ENCODE measurements at places on chromosomes 2 and 18. TPM values are rescaled to one million over a fixed set of nuclear protein-coding genes. Genes with fewer than 3 reads are reported as not detected.

NTSR2 gene
- total RNA-seq: not detected

STPG4 gene
- total RNA-seq: 0.14 TPM

LYPD1 gene
- 0.04 TPM for total RNA-seq

RBM45 gene
- 11.6 TPM for total RNA-seq

CRACDL gene
- not detected for total RNA-seq

- no peak for DNase-seq
Observed at GRCh38 chr2:163630836-163631235, 105.0 kb downstream of the FIGN start.

- no peak for DNase-seq
Observed at GRCh38 chr18:31666055-31666454, 18.3 kb downstream of the B4GALT6 start.

GRCh38 chr2:216001216-216002100, 11.9 kb downstream of the MREG start:
- no peak for DNase-seq

DNA sequence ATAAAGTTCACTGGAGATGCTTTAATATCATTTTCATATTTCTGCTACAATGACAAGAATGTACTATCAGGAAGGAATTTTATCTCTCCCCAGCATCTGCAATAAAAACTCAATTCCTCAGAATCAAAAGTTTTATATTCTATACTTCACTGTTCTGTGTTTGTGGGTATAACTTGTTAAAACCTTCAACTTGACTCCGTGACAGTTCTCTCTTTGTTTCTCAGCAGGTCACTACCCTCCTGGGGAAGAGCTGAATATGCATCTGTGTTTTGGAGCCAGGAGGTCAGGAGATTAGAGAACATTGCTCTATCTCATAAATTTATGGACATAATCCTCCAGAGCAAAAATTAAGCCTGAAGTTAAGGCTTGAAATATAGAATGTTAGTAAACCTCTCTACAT, 411.4 kb downstream of the TRIB2 start:
- DNase-seq: no peak

DNA sequence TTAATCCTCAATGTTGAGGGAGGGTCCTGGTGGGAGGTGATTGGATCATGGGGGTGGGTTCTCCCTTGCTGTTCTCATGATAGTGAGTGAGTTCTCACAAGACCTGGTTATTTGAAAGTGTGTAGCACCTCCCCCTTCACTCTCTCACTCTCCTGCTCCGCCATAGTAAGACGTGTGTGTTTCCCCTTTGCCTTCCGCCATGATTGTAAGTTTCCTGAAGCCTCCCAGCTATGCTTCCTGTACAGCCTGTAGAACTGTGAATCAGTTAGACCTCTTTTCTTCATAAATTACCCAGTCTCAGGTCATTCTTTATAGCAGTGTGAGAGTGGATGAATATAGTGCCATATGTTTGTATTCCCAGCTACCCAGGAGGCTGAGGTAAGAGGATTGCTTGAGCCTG, 9.6 kb downstream of the IL1B start:
- DNase-seq: no peak

GCG gene
- total RNA-seq: not detected

DNA sequence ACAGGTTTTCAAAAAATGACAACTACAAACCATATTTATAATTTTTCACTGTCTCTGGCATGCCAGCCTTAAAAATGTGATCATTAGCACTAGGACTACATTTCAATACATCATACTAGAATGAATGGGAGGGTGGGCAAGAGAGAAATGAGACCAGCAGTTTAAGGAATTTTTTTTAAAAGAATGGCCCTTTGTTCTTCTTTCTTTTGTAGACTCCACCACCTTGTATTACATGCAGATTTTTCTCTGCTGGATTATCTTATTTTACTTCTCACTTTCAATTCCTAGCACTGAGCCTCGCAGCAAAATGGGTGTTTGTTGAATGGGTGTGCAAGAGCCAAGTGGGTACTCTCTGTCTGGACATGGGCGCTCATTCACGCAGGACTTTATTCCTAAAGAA, 39.9 kb downstream of the FRZB start:
- no peak for DNase-seq

DNA sequence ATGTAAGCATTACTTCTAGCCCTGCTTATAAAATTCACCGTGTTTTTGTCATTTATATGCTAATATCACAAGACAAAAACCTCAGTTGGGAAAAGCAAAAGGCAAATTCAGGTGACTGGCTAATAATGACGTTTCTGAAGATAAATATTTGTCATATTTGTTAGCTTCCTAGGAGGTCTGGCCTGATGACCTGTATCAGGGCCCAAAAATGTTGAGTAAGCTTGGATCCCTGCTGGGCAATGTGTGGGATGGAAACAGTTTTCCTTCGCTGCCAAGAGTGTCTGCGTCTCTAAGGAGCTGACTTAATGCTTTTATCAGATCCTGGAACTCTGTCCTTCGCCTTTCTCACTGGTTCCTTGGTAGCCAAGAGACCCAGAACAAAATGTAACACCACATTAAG, 230.1 kb upstream of the PXDN start:
- no peak for DNase-seq

DNA sequence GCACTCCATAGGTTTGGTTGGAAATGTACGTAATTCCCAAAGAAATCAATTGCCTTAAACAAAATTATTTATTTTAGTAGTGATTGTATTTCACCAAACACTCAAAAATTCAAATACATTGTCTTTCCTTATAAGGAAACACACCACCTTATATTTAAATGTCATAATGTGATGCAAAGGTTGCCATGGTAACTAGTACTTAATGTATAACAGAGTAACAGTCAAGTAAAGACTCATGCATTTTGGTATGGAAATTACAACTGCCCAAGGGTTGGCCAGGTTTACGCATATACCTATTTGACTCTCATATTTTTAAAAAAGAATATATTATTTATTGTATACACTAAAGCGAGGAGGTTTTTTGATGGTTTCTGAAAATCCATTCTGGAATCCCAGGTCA, 231.2 kb downstream of the TCF4 start:
- DNase-seq: no peak

DNA sequence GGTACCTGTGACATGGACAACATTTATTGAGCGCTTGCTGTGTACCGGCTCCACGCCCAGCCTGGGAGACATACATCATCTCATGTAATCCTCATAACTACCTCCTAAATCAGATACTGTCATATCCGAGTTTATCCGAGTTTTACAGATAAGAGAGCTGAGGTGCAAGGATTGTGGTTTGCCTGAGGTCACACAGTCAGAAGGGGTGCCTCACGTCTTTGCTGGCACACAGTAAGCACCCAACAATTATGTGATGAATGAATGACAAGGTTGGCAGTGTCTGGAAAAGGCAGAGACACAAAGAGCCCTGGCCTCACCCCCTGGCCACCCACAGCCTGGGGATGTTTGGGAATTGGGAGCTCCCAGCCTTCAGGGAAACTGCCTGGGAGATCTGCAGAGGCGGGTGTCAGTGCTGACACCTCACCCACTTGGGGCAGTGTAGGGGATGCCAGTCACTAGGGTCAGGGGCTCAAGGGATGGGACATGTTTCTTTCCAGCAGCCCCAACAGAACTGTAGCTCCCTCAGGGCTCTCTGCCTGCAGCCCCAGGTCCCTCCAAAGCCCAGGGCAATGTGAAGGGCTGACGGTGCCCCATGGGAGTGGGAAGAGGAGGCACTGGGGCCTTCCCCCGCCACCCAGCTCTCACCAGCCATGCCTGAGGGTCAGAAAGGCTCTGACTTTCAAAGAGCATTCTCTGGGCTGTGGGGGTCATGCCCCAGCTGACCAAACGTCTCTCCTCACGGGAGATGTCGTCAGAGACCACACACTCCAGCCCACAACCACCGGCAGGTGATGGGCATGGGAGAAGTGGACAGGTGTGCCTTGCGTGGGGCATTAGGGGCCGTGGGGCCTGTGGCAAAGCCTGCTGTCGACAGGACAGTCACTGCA, 157.5 kb downstream of the ZFP36L2 start:
- no peak for DNase-seq

- DNase-seq: peak; percentile 19
Observed at GRCh38 chr2:207164006-207164831, 1.5 kb downstream of the KLF7 start.

DNA sequence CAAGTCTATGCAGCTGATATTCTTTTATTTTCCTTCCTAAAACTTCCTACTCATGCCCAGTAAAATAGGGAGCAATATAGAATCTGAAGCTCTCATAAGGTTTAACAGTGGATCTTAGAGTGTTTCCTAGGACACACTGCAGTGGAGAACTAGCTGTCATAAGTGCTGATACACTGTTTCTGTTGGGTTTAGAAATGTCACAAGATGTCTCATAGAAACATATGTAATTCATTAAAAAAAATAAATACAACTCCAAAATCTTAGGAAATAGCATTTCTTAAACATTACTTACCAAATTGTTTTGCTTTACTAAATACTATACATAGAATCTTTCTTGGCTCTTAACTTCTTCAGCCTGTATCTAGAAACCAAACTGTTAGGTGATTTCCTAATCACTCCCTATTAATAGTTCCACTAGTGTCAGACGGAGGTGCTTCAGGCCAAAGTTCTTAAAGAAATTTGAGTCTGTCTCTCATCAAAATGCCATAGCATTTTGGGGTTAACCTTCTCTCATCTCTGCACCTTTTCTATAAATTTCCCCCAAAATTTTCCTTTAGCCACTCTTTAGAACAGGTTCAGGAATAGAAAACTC, 93.7 kb downstream of the CERKL start:
- no peak for DNase-seq

GRCh38 chr2:117850015-117850414, 35.5 kb downstream of the DDX18 start:
- no peak for DNase-seq

- peak; percentile 71 for DNase-seq
Observed at GRCh38 chr2:136116151-136116812, 1.7 kb downstream of the CXCR4 start.

ABCG8 gene
- 0.04 TPM for total RNA-seq

DAW1 gene
- total RNA-seq: 0.08 TPM

GRCh38 chr2:241011751-241012510, 13.5 kb downstream of the SNED1 start:
- DNase-seq: no peak

GRCh38 chr18:49857708-49858107, 44.4 kb upstream of the ACAA2 start:
- no peak for DNase-seq

- peak; percentile 20 for DNase-seq
Observed at GRCh38 chr2:74201596-74201995, 3.2 kb downstream of the MTHFD2 start.

- no peak for DNase-seq
Observed at GRCh38 chr2:215530191-215530968, 94.5 kb upstream of the FN1 start.

DNA sequence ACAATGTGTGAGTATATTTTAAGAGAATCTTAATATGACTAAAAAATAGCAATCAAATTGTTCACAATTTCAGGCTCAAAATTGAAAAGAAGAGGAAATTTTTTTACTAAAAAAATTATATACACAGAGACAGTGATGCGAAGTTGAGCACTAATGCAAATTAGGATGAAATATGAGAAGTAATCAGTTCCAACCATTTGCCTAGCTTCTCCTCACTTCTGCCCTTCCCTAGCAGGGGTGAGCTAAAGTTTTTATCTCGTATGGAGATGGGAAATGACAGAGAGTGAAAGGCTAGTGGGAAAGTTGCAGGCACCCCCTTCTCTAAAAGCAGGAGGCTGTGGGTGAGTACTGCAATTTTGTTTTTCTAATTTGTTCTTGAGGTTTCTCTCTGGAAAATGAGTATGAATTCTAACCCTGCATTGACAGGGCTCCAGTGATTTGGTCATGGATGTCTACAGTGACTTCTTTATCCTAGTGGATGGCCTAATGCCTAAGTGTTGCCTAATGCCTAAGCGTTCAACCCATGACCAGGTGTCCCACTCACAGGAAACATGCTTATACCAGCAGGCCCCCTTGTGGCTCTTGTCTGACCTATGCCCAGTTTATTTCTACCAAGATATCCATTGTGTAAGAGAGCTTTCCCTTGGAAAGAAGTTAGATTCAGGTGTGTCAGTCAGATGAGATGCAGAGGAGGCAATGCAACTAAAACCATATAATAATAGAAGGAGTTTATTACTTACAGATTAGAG, 78.0 kb upstream of the HNMT start:
- no peak for DNase-seq

ANKRD30BL gene
- not detected for total RNA-seq

- DNase-seq: no peak
Observed at GRCh38 chr2:74374509-74375205, 5.5 kb downstream of the DCTN1 start.

GNAL gene
- 2.9 TPM for total RNA-seq

- DNase-seq: no peak
Observed at GRCh38 chr2:46328829-46329228, 31.6 kb downstream of the EPAS1 start.

DNA sequence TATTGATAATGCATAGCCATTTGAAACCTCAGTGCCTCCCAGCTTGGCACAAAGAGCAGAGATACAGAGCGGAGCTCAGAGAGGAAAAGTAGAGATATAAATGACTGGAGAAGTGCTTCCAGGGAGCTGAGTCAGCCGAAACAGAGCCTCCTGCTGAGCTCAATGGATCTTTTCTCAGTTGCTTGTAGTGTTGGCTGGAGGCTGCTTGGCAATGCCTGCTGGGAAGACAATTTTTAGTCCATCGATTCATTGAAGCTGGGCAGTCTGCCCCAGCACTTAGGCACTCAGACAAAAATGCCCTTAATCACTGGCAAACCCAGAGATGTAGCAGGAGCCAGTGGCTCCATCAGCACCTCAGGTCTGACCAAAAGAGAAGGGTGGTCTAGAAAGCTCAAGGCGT, 81.3 kb upstream of the SETBP1 start:
- no peak for DNase-seq

- DNase-seq: no peak
Observed at GRCh38 chr2:238916875-238917590, 69.1 kb downstream of the TWIST2 start.

DNA sequence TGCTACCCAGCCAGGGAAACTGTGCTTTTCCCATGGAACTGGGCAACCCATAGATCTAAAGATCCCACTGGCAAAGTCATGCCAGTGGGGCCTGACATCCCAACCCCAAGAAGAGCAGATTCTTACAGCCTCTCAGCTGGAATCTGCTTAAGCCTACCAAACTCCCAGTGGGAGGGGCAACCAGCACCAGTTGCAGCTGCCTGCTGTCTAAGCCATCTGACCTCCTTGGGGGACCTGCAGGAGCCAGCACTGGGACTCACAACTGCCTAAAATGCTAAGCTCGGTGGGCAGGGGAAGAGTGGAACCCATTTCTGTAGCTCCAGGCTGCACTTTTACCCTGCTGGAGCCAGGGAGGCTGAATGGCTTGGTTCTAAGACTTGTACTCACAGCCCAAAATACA, 770.7 kb upstream of the SLC8A1 start:
- DNase-seq: peak; percentile 30

GRCh38 chr18:52395146-52395852, 55.3 kb downstream of the DCC start:
- no peak for DNase-seq

- no peak for DNase-seq
Observed at GRCh38 chr18:58779529-58779928, 85.1 kb upstream of the ZNF532 start.

TEKT4 gene
- total RNA-seq: not detected

- DNase-seq: no peak
Observed at GRCh38 chr2:2681711-2682251, 350.7 kb upstream of the MYT1L start.

GRCh38 chr2:166234112-166234846, 106.5 kb upstream of the SCN1A start:
- peak; percentile 38 for DNase-seq

EGR4 gene
- total RNA-seq: not detected

Data from SJCRH30 (cell line).